ENCODE measurements at places on chromosomes 12 and 14.

DNA sequence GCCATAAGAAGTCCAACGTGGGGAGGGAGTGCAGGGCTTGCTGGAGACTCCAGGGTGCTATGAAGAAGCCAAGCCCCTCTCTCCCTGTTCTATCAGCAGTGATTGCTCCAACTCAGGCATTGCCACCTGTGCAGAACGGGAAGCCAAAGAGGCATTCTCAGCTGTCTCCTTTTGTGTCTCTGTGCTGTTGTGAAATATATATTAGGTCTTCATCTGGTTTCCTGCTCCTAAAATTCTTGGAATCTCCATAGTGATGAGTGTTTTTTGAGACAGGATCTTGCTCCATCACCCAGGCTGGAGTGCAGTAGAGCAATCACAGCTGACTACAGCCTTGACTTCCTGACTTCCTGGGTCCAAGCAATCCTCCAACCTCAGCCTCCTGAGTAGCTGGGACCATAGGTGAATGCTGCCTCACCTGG lies 51.2 kb upstream of the AEBP2 start:
- no peak for DNase-seq

GRCh38 chr12:32108787-32109186 lies 2.1 kb downstream of the BICD1 start:
- DNase-seq, result no peak

DNA sequence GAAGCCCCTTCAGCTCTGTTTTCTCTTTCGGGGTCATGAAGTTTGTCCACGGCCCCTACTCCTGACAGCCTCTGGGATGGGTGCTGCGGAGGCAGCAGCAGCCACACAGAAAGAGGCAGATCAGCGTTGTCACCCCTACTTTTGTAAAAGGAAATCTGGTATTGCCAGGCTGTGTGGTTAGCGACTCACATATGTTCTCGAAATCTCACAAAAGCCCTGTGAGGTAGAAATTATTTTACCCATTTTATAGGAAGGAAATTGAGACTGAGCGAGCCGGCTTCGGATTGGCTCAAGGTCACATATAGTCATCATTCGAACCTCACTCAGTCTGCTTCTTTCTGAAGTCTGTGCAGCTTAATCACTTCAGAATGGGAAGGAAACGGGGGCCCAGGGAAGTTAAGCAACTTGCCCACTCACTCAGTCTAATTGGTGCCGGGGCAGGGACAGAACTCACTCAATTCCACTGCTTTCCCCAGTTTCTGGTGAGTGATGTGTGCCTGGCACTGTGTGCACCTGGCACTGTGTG lies 1.1 kb upstream of the CKAP4 start:
- peak; percentile 70 for DNase-seq

DNA sequence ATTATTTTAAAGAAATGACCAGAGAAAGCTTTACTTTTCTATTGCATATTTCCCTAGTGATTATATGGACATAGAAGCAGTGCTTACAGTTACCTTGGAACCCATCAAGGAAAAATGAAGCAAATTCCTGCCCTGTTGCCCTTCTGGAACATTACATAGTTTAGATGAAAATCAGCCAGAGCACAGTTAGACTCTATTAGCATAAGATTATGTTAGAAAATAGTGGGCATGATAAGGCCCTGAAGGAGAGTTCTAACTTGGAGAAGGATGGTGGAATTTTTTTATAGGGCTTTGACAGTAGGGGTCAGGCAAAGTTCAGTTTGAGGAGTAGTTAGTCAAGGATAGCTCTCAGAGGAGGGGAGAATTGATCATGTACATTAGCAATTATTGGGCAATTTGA lies 74.3 kb downstream of the FUT8 start:
- no peak for DNase-seq

- DNase-seq, result no peak
Observed at GRCh38 chr12:109619002-109619604, 45.5 kb downstream of the MVK start.

DNA sequence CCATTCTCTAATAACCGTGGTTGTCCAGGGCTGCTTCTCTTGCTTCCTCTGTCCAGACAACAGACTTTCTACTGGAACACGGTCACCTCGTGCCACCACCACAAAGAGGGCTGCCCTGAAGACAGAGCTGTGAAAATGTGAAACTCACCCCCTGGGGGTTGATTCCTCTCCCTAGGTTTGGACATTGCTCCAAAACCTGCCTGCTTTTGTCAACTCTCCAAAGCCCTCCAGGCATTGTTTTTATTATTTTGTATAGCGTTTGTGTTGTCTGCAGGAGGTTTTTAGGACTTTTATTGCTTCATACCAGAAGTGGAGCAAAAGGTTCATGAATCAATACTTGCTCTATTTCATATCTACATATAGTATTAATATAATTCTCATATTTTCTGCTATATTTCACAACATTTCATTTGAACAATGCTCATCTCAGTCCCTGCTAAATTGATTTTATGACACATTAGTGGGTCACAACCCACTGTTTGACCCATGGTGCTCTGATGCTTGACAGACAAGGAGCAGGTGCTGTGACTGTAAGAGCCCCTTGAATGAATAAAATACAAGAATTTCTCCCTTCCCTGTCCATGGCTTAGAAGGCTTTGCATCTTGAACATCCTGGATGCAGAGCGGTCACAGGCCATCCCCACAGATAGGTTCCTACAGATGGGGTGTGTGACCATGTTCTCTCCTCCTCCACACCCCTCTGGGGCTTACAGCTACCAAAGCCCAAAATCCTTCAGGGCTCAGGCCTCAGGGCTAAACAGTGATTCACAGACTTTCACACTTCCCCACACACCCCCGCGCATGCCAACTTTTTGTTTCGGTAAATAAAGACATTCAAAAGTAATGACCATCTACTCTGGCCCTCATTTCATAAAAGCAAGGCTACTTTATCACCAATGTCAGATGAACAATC lies 20.6 kb upstream of the EML1 start:
- no peak for DNase-seq

Data from SIG-M5 (cell line).